Skin of body (tissue), 3 donors: ENCODE measurements at places on chromosomes 7 and 10. TPM values are rescaled to one million over a fixed set of nuclear protein-coding genes. Genes with fewer than 3 reads are reported as not detected.

DNA sequence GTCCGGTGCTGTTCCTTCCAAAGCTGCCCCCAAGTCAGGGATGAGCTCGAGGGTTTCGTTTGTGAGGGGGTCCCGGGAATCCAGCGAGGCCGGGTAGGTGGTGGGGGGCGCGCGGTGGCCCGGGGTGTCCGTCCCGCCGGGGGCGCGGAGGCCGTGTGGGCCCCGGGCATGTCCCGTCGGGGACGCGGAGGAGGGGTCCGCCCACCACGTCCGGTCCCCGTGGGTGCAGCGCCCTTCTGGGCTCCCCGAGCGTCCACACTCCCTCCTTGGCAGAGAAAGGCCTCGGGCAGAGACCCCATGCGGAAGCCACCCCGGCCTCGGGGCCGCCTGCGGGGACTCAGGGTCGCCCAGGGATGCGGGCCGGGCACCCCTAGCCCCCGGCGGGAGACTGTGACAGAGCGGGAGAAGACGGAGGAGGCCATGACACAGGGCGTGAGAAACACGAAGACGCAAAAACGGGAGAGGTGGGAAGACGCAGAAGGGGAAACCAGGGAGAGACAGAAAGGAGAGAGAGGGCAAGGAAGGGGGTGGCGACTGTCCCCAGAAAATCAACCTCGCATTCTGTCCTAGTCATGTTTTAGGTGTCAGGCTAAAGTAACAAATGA is 640 bp upstream of the ZNF425 start:
- DNase-seq = no peak

Gene CHST3
- total RNA-seq = 19.5 TPM

Gene WEE2
- total RNA-seq = 0.10 TPM

Gene DRGX
- total RNA-seq = 0.20 TPM

Gene SLC26A5
- 0.20 TPM for total RNA-seq

DNA sequence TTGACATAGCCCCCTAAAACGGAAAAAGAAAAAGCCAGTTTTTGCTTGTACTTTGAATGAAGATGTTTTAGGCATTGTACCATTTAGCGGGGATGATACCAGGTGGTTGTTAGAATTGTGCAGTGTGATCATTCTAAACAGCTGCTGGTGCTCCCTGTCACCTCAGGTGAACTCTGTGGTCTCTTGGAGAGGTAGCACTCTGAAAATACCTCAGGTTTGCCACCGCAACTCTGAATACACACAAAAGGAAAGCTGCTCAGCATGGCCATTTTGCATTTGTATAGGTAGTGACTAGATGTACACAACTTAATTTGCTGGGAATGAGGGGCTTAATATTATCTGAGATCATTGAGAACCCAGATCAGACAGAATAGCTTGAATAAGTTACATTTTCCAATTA is 52.6 kb downstream of the PLEKHA8 start:
- DNase-seq = no peak
